ENCODE measurements at places on chromosomes 3 and 15.

DNA sequence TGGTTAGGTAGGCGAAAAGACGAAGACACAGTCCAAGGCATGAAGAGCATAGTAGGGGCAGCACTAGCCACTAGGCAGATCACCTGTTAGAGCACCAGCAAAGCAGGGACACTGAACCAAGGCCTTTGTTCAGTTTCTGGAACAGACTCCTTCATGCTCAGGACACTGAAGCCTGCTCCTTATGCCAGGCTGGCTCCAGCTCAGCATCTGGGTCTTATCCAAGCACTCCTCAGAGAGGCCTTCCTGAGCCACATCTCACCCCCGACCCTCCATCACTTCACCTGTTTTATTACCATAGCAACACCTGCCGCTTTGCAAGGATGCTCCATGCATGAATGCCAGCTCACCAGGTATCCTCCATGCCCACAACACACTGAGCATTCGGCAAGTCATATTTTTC, 206.3 kb upstream of the CHRNA7 start:
- DNase-seq, result no peak

- no peak for DNase-seq
Measured at GRCh38 chr15:39976291-39977274, 42.7 kb downstream of the EIF2AK4 start.

DNA sequence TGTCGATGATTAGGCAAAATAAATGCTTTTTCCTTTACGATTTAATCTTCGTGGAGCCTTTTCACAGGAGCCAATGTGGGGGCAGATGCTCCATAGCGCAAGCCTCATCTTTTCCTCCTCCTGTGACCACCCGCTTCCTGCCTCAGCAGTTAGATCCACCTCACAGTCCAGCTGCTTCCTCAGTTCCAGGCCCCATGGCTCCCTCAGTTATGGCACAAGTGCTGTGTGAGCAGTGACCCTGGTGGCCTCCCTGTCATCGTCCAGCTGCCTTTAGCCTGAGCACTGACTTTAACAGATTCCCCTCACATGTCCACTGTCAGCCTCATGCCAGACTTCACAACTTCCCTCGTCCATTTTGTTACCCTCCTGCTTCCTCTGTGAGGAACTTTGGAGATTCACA, 424.6 kb upstream of the GBE1 start:
- no peak for DNase-seq

GRCh38 chr3:106552351-106553043, 683.7 kb upstream of the CBLB start:
- DNase-seq, result no peak

DNA sequence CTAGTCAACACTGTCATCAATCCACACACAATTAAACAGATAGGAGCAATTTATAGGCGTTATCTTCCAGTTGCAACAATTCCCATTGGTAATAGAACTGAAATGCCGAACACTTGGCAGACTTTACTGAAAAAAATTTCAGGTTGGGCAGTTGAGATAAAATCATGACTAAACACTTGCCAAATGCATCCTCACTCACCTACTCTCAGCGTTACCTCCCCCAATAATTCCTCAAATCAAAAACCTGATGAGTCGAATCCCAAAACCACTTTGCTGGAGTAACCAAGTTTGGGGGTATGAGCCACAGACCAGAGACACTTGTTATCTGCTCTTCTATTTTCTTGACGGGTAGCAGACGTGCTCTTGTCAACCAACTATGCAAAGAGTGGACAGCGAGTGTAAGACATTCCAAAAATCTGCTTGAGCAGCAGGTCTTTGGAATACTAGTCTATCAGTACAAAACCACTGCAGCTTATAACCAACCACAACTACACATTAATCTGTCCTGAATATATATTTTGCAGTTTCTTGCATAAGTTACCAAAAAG, 30.3 kb downstream of the PPP1R2 start:
- no peak for DNase-seq
